ENCODE measurements at places on chromosomes 2 and 18. TPM values are rescaled to one million over a fixed set of nuclear protein-coding genes. Genes with fewer than 3 reads are reported as not detected.

GRCh38 chr2:229174794-229175496 is 96.1 kb downstream of the PID1 start:
- no peaks in the 10 kb centered on the region for H3K36me3 ChIP-seq
- H3K4me1 ChIP-seq = peaks cover 5% of the 10 kb centered on the region
- no peak overlapping the region for H3K27ac ChIP-seq
- no peaks in the 10 kb centered on the region for H3K27me3 ChIP-seq
- no peak overlapping the region for H3K4me3 ChIP-seq

The INHBB gene
- 46.1 TPM for polyA plus RNA-seq

- H3K36me3 ChIP-seq = no peaks in the 10 kb centered on the region
- DNase-seq = no peak
- H3K4me1 ChIP-seq = no peaks in the 10 kb centered on the region
Observed at GRCh38 chr18:36942264-36942663, 113.3 kb downstream of the KIAA1328 start.

DNA sequence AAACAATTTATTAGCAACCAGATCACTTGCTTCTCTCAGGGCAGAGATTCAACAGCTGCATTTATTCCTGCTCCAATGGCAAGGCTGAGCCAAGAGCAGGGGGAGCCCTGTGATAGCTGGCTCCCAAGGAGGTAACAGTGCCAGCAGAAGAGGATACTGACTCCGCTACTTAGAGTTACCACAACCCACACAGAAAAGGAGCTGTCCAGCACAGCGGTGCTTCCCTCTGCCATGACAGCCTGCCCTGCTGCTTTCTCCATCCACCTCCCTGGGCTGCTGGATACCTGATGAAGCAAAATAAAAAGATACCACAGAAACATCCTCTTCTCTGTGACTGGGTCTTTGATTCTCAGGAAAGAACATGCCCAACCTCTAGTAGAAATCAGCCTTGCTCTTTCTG is 467.2 kb downstream of the LRRTM4 start:
- no peak overlapping the region for H3K4me3 ChIP-seq
- no peaks in the 10 kb centered on the region for H3K27me3 ChIP-seq
- H3K27ac ChIP-seq = no peak overlapping the region
- no peaks in the 10 kb centered on the region for H3K36me3 ChIP-seq

GRCh38 chr2:12451726-12452125 is 265.0 kb upstream of the TRIB2 start:
- H3K27me3 ChIP-seq = no peaks in the 10 kb centered on the region
- no peaks in the 10 kb centered on the region for H3K36me3 ChIP-seq
- no peaks in the 10 kb centered on the region for H3K4me1 ChIP-seq
- no peak overlapping the region for H3K4me3 ChIP-seq
- H3K27ac ChIP-seq = no peak overlapping the region

DNA sequence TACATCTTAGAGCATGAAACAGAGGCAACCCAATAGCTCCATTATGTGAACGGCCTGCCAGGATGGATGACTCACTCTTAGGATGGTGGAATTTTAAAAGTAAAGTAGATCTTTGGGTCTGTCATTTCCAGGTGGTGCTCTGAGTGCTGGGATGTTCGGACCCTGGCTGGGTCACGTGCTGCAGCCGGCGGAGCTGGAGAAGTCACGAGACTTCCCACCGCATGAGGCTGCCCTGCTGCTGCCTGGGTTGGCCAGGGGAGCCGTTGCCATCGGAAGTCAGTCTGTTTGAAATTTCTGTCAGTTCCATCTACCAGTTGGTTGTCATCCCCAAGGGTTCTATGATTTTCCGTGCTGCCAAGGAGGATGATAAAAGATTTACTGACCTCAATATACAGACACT is 93.3 kb upstream of the ALKAL2 start:
- no peaks in the 10 kb centered on the region for H3K36me3 ChIP-seq
- no peak overlapping the region for H3K27ac ChIP-seq
- DNase-seq = no peak
- no peaks in the 10 kb centered on the region for H3K4me1 ChIP-seq
- no peaks in the 10 kb centered on the region for H3K27me3 ChIP-seq
- H3K4me3 ChIP-seq = no peak overlapping the region

DNA sequence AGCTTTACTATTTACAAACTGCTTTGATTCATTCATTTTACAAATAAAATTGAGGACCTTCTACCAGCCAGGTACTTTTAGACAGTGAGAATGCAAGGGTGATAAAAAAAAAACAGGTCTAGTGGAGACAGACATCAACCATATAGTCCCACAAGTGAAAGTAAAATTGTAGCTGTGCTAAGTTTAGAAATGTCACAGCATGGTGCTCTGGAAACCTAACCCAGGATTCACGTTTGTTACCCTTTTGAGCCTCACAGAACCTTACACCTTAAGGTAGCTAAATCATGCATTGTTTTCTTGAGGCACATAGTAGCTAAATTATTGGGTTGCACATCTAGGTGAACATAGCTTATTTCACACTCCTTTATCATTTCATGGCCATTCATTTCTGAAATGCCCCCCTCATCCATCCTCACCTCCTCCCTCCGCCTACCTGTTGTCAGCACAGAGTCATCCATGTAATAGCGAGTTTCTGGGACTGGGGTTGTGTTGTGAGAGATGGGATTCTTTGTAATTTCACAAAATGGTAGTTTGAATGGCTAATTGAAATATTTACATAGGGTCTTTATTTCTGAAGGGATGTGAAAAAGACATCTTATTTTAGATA is 7.1 kb downstream of the MTA3 start:
- no peak overlapping the region for H3K27ac ChIP-seq
- no peak overlapping the region for H3K4me3 ChIP-seq
- H3K36me3 ChIP-seq = no peaks in the 10 kb centered on the region
- DNase-seq = no peak

GRCh38 chr2:33358878-33359277 is 117.6 kb upstream of the RASGRP3 start:
- H3K27ac ChIP-seq = no peak overlapping the region
- no peaks in the 10 kb centered on the region for H3K4me1 ChIP-seq
- DNase-seq = no peak

DNA sequence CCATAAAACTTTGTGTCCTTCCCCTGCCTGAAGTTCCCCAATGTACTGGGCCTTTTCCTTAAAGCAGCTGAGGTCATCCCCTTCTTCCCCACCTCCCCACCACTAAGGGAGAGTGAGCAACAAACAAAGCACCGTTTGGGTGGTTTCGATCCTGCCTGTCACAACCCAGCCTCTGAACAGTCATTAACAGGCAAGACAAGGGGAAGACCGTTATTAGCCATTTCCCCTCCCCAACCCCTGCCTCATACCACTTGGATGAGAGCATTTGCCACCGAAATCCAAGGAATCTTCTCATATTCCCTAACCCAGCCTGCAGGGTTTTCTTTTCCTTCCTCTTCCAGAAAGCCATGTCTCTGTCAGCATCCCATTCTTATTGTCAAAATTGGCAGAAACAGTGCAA is 65.6 kb downstream of the STRADB start:
- H3K4me1 ChIP-seq = no peaks in the 10 kb centered on the region
- no peaks in the 10 kb centered on the region for H3K27me3 ChIP-seq
- no peak overlapping the region for H3K4me3 ChIP-seq

GRCh38 chr2:207765547-207765946 is 4.2 kb downstream of the FZD5 start:
- no peaks in the 10 kb centered on the region for H3K36me3 ChIP-seq
- no peak for DNase-seq
- no peak overlapping the region for H3K4me3 ChIP-seq
- H3K4me1 ChIP-seq = peaks cover 5% of the 10 kb centered on the region
- H3K27ac ChIP-seq = no peak overlapping the region

DNA sequence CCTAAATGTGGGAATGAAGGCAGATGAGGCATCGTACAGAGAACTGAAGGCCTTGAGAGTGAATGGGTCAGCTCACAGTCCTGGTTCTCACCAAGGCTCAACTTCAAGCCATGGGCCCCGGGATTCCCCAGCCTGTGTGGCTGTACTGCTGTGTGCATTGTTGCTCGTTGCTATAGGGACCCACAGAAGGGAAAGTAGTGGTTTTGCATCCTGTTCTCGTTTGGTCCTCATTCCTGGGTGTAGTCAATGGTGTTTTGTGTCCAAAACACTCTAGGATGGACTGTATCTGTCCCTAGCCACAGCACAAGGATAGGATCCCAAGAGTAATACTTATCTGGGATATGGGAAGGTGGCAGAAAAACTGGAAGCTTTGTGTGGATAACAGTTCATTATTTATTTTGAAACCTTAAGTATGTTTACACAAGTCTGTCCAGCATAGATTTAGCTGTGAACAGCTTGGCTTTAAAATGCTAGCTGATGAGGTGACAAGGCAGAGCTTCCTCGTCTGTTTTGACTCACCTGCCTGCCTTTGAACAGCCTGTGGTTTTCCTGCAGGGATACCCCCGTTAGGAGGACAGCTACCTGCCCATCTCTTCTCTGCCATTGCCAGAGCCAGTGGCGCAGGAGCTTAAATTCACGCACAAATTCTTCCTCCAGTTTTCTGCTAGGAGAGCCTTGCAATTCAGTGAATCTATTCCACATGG is 85.0 kb downstream of the WDSUB1 start:
- H3K27ac ChIP-seq = no peak overlapping the region
- H3K4me3 ChIP-seq = no peak overlapping the region
- H3K4me1 ChIP-seq = no peaks in the 10 kb centered on the region
- no peak for DNase-seq

GRCh38 chr2:144268036-144268678 is 251.8 kb downstream of the ZEB2 start:
- no peaks in the 10 kb centered on the region for H3K27me3 ChIP-seq
- H3K36me3 ChIP-seq = no peaks in the 10 kb centered on the region
- no peaks in the 10 kb centered on the region for H3K4me1 ChIP-seq
- no peak overlapping the region for H3K4me3 ChIP-seq
- DNase-seq = no peak

- peaks cover 4% of the 10 kb centered on the region for H3K4me1 ChIP-seq
- H3K36me3 ChIP-seq = no peaks in the 10 kb centered on the region
- DNase-seq = no peak
- no peaks in the 10 kb centered on the region for H3K27me3 ChIP-seq
- no peak overlapping the region for H3K4me3 ChIP-seq
Observed at GRCh38 chr2:26657265-26657664, 16.1 kb upstream of the CIB4 start.

The PLGLB1 gene
- polyA plus RNA-seq = 1.1 TPM

DNA sequence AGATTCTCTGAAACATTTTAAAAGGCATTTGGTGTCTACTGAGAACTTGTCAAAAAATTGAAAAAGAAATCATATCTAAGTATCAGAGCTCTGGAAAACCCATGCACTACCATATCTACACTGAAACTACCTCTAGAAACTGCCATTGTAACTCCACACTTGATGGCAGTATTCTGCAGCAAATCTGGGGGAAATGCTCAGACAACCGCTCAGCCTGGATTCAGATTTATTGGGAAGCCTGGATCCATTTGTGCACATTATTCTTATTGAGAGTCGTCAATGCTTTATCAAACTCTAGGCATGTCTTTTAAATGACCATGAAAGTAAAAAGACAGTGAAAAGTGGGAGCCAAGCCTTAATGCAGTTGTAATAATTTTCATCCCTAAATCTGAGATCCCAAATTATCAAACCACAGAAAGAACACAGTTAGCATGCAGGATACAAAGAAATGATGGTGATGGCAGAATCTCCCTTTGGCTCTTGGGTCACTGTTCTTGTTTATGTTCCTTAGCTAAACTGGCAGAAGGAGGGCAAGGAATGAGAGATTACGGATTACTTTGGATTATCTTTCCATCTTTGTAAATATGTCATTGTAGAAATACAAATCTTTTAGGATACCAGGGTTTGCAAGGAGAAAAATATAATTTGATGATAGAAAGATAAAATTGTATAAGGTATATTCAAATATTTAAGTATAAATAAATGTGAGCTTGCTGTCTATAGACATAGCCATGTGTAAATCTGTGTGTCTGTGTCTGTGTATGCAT is 512.1 kb upstream of the SYT4 start:
- no peaks in the 10 kb centered on the region for H3K27me3 ChIP-seq
- DNase-seq = no peak
- no peak overlapping the region for H3K27ac ChIP-seq
- no peak overlapping the region for H3K4me3 ChIP-seq

The AQP4 gene
- polyA plus RNA-seq = 8.2 TPM

Measured in testis (tissue), 5 donors.